Tibial artery (tissue), 4 donors: ENCODE measurements at places on chromosomes 3 and 15.

GRCh38 chr3:154131830-154132229 is 10.6 kb downstream of the ARHGEF26 start:
- DNase-seq = no peak

DNA sequence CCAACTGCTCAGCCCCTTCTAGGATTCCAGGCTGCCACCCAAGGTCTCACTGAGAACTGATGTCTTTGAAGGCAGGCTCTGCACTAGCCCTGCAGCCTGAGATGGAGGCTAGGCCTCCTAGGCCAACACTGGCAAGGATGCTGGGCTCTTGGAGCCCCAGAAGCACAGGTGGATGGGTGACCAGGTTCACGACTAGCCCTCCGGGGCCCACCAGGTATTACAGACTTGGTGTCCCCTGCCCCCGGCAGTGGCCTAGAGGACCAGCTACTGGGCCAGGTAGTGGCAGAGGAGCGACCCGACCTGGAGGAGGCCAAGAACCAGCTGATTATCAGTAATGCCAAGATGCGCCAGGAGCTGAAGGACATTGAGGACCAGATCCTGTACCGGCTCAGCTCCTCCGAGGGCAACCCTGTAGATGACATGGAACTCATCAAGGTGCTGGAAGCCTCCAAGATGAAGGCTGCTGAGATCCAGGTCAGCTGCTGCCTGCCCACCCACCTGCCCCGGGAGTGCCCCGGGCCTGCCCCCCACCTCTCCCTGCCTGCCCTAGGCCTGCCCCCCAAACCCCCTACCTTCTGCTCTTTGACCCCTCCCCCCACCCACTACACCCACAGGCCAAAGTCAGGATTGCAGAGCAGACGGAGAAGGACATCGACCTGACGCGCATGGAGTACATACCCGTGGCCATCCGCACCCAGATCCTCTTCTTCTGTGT is 52.5 kb downstream of the SEMA3G start:
- DNase-seq = no peak

DNA sequence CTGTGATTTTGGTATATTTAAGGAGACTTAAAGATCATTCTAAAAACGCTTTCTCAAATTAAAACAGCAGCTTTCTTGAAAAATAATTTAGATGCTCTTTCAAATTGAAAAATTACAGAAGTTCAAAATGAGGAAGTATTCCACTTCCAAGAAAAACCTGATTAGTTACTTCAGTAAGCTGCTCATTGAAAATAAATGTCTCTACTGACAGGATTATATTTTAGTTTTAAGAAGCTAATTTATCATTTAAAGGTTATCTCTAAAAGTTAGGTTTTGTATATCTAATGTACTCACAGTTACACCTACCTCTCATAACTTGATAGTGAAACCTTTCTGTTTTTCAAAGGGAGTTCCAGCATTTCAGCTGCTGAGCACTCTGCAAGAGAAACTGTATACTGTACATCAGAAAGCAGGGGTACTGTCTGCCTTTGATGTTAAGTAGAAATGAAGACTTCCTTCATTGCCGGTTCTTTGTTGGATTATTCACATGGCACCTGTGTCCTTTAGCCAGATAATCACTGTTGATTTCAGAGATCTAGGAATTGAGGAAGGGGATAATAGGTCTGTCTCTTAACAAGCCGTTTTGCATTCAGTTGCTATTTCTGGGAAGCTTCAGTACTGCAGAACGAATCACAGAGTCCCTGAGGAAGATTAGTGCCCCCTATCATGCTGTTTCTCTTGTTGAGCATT is 161.6 kb downstream of the TCF12 start:
- no peak for DNase-seq

- DNase-seq = no peak
These were observed 122.5 kb downstream of the TBC1D5 start for GRCh38 chr3:17619968-17620367.

DNA sequence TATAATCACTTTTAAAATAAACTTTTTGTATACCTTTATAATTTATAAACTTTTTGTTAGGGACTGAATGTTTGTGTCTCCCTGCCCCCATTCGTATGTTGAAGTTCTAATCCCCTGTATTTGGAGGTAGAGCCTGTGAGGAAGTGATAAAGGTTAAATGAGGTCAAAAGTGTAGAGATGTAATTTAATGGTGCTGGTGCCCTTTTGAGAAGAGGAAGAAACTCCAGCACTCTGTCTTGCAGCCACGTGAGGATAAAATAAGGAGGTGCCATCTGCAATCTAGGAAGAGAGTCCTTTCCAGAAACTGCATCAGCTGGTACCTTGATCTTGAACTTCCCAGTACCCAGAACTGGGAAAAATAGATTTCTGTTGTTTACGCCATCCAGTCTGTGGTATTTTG is 106.1 kb upstream of the RGMA start:
- DNase-seq = no peak

DNA sequence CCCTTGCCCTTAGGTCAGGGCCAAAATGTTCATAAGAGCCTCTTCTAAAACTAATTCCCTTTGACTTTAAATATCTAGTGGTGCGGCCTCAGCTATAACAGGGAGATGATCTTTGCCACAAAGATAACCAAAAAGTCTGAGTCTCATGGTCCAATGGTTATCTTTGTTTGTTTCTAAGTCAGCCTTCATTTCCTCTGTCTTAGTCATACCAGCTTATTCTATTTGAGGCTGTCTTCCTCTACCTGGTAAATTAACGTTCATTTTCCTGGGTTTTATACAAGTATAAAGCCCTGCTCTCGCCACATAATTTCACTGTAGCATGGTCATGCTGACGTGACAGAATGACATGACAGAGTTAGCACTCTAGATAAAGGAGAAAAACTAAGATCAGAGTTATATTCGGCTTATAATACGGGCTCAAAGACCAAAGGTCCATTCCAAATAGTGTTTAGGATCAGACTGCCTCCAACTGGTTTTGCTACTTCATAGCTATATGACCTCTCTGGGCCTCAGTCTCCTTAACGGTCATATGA is 18.4 kb downstream of the ZNF860 start:
- DNase-seq = no peak

DNA sequence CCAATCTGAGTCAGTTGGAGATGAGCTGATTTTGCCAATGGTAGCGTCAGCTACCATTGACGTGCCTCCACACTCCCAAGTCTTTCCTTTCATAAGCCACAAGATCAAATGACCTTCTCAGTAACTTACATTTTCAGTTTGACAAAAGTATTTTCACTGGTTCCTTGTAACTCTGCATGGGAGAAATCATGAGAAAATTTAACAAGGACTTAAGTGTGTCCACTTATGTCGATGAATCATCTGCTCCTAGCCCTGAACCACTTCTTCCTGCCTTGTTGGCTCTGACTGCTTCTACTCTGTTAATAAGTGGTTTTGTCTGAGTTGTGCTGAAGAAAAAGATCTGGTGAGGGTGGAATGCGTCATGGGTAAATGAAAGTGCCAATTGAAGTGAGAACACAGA is 101.2 kb downstream of the NFKBIZ start:
- no peak for DNase-seq

DNA sequence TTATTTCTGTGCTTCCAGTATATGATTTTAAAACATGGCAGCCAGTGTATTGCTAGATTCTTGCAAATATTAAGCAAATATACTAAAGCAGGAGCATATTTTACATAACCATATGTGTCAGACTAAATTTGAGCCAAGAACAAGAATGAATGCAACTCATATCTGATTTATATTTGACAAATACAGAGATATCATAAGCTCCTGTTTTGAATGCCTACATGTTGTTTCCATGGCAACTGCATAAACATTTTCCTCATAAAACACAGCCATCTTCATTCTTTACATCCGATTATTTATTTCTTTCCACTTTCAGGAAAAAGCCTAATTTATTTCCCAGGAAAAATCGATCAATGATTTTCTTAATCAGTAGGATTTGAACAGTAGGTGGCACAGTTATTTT is 172.2 kb upstream of the TSPAN3 start:
- DNase-seq = no peak

DNA sequence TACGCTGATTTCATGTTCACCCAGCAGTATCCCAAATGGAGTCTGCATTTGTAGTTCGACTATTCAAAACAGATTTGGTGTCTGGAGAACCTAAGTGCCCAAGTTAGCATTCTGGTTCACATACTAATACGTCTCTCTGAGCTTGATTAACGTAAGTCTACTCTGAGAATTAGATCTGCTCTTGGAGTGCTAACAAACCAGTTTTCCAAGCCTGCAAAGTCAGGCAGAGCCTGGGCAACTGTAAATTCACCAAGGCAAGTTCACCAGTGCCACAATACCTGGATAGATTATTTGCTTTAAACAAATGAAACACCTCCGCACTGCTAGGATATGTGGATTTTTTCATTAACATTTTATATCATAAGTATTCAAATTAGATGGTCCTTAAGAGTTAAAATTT is 912.6 kb downstream of the ROBO1 start:
- no peak for DNase-seq

DNA sequence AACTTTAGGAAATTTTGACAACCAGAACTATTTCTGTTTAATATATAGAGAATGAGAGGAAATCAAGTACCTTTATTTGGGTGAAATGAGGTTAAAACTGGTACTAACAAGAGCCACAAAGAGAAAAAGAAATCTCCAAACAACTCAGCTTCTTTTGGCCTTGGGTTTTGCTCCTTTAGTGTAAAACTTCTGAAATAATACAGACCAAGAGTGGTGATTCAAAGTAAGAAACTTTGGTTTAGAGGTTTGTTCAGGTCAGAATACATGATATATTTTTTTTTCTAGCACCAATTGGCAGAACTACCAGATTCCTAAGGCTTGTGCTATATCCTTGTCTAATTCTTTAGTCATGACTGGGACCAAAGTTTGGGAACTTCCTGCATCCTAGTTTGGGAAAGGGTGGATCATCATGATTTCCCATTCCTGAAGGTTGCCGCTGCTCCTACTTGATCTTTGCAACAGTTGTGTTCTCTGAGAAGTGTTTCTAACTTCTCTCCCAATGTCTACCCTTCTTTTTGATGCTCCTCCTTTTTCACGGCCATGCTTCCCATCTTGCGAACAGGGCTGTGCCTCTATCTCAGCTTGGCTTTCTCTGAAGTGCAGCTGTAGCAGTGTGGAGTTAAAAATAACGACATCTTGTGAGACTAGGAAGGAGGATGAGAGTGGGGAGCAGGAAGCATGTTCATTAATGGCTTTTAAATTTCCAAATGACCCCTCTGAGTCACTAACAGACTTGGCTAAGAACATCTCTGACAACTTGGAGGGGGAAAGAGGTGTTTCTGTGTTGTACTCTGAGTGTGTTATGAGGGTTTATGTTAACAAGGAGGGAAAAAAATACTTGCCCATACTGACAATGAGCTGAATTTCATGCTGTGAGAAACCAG is 87.7 kb downstream of the KCNAB1 start:
- no peak for DNase-seq

GRCh38 chr3:44000586-44000985 is 241.1 kb upstream of the TOPAZ1 start:
- DNase-seq = no peak
